ENCODE measurements at places on chromosomes 6 and 20. TPM values are rescaled to one million over a fixed set of nuclear protein-coding genes. Genes with fewer than 3 reads are reported as not detected.

Gene FOXA2
- total RNA-seq = 10.9 TPM

Gene MANEA
- total RNA-seq = 14.2 TPM

Gene CENPB
- 67.3 TPM for total RNA-seq

Gene MICB
- total RNA-seq = 5.8 TPM

Gene MAPK13
- 55.0 TPM for total RNA-seq

Gene AAR2
- total RNA-seq = 21.2 TPM

Gene PDYN
- not detected for total RNA-seq

Gene GNRH2
- total RNA-seq = not detected

Gene SPAG4
- 3.2 TPM for total RNA-seq

Gene EFCAB8
- total RNA-seq = 0.36 TPM

Gene LAMP5
- not detected for total RNA-seq

Gene SLC17A3
- total RNA-seq = not detected

Gene ETV7
- total RNA-seq = under 0.01 TPM

Gene GSTA3
- total RNA-seq = not detected

Gene SYNJ2
- total RNA-seq = 9.2 TPM

Gene DAAM2
- 0.07 TPM for total RNA-seq

Gene RTN4IP1
- total RNA-seq = 8.3 TPM

Gene ZNF217
- 73.2 TPM for total RNA-seq

Gene ZNF334
- total RNA-seq = 7.9 TPM

Gene RSPH9
- 0.07 TPM for total RNA-seq

Gene XKR7
- not detected for total RNA-seq

Gene POPDC3
- 10.9 TPM for total RNA-seq

Gene TAF11
- 23.1 TPM for total RNA-seq

Gene PRDM13
- total RNA-seq = not detected

Gene RAMACL
- 2.6 TPM for total RNA-seq

Gene GRM1
- total RNA-seq = not detected

Gene PTK6
- 35.2 TPM for total RNA-seq

Gene MRAP2
- under 0.01 TPM for total RNA-seq

Gene CUL7
- total RNA-seq = 21.9 TPM

Gene SDHAF4
- 7.7 TPM for total RNA-seq

Gene SIGLEC1
- total RNA-seq = not detected

Gene ADGB
- not detected for total RNA-seq

Gene B3GAT2
- under 0.01 TPM for total RNA-seq

Gene LRRC1
- total RNA-seq = 27.1 TPM

Gene SUN5
- total RNA-seq = not detected

Gene KCNK16
- total RNA-seq = not detected

Gene TBC1D7
- total RNA-seq = 44.8 TPM

Gene BNIP5
- total RNA-seq = not detected

Gene HEY2
- total RNA-seq = 0.34 TPM

Gene ATF6B
- total RNA-seq = 20.2 TPM

Gene LY6G6D
- not detected for total RNA-seq

Gene YTHDF1
- total RNA-seq = 47.5 TPM

Gene COL12A1
- total RNA-seq = 34.9 TPM

Gene POM121L2
- not detected for total RNA-seq

Gene GRM4
- 1.1 TPM for total RNA-seq

Gene BLOC1S5
- total RNA-seq = 14.0 TPM

Gene TRIM10
- total RNA-seq = not detected

Gene KIF13A
- 71.7 TPM for total RNA-seq

Gene SAPCD1
- total RNA-seq = not detected

Gene CST4
- not detected for total RNA-seq

Gene STX16
- total RNA-seq = 99.9 TPM

Gene ANKEF1
- total RNA-seq = 13.7 TPM

Gene CCDC170
- under 0.01 TPM for total RNA-seq

Gene COL9A1
- total RNA-seq = not detected

Gene SLPI
- 458 TPM for total RNA-seq
